Activated CD4-positive, alpha-beta T cell treated with anti-CD3 and anti-CD28 coated beads for 36 hours (primary cell): ENCODE measurements at places on chromosomes 1 and 21.

- DNase-seq: no peak
Observed at GRCh38 chr1:229537894-229538293, 20.6 kb downstream of the ABCB10 start.

- no peak for DNase-seq
Observed at GRCh38 chr1:59928996-59929395, 2.4 kb upstream of the CYP2J2 start.

- no peak for DNase-seq
Observed at GRCh38 chr1:248810727-248811513, 14.8 kb downstream of the SH3BP5L start.

- no peak for DNase-seq
Observed at GRCh38 chr1:247332623-247333361, 1.1 kb upstream of the ZNF496 start.

GRCh38 chr1:219220945-219221344 is 47.3 kb downstream of the LYPLAL1 start:
- DNase-seq: peak; percentile 5

DNA sequence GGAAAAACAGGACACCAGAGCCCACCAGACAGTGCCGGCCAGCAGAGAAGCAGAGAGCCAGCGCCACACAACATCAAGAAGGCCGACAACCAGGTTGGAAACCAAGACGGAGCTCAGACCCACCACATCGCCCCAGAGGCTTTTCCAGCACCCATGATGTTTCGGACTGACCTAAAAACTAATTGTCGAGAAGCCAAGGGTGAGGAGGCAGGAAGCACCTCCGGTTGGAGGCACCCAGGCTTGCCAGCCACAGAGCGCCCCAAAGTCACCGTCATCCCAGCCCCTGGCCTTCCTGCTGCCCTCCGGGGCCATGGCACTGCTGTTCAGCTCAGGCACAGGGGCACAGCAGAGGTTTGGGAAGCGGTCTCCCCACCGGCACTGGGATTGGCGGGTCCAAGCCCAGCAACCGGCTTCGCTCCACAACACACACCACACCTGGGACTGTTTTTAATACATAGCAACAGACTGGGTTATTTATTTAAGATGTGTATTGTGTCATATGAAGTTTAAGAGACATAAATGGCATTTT is 67.2 kb downstream of the SLC37A1 start:
- peak; percentile 1 for DNase-seq

DNA sequence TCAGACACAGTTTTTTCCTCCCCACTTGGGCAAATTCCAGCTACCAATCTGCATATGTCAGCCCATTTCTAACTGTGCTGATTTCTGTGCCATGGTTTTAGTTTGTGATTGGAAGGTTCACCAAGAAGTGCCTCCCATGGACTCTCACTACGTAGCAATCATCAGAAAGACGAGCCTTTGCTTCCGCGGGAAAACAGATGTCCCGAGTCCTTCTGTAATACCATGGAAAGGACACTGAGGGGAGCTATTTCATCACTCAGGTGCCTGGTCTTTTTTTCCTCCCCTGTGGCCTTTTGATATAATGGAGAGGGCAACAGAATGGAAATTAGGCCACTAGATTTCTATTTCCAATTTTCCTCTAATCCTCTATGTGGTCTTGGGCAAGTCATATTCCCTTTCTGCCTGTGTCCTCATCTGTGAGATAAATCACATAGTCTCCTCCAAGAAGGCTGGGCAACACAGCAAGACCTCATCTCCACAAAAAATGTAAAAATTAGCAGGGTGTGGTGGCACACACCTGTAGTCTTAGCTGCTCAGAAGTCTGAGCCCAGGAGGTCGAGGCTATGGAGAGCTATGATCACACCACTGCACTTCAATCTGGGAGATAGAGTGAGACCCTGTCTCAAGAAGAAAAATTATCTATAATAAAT is 24.8 kb downstream of the LEMD1 start:
- DNase-seq: peak; percentile 38
